ENCODE measurements at places on chromosomes 6 and 20.

GRCh38 chr20:41300886-41301285 is 16.6 kb downstream of the ZHX3 start:
- no peak for DNase-seq

DNA sequence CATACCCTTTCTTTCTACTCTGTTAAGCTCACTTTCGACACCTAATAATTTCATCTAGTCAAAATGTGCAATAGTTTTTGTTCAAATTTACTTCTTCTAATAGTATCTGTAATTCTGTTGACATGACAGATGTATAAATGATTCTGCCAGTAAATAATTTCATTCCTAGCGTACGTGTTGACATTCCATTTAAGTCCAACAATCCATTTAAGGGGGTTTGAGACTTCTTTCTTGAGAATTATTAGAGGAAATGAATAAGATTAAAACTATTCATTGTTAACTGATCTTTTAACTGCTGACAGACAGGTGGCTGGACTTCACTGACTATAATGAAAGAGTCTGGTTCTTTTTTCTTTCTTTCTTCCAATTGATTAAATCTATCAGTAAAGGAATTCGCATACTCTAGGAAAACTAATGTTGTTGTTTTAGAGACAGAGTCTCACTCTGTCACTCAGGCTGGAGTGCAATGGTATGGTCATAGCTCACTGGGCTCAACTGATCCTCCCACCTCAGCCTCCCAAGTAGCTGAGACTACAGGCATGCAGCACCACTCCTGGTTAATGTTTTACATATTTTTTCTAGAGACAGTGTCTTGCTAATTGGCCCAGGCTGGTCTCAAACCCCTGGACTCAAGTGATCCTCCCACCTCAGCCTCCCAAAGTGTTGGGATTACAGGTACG is 55.9 kb downstream of the MAP3K5 start:
- no peak for DNase-seq

- peak; percentile 46 for DNase-seq
These were observed 23.8 kb upstream of the SAMHD1 start for GRCh38 chr20:36975099-36975818.

DNA sequence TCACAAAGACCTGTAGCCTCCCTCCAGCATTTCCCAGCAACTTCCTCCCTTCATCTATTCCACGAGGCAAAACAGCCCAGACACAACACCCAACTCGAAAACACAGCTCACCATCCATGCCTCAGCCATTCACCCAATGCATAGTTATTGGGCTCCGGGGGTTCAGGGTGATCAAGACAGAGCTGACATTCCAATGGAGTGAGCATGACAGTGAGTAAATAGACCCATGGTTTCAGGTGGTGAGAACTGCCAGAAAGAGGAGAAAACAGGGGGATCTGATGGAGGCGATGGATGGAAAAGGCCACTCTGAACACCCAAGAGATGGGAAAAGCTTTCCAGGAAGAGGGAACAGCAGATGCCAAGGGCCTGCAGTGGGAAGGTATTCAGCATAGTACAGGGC is 5.9 kb downstream of the CASS4 start:
- no peak for DNase-seq

DNA sequence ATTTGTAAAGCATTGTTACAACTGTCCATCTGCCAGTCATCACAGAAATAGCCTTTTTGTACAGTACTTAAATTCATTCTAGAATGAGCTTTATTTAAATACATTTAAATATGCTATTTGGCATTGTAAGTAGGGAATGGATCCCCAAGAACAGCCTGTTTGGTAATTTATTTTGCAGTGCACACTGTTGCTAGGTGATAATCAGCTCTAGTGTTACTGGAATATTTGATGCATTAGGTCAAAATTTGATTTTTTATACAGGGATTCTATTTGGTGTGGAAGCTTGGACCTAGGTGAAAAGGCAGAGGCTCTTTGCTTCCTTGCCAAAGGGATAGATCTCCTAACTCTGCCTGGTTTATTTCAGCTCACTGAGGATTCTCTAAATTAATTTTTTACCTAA is 593.7 kb downstream of the EPM2A start:
- DNase-seq: no peak

DNA sequence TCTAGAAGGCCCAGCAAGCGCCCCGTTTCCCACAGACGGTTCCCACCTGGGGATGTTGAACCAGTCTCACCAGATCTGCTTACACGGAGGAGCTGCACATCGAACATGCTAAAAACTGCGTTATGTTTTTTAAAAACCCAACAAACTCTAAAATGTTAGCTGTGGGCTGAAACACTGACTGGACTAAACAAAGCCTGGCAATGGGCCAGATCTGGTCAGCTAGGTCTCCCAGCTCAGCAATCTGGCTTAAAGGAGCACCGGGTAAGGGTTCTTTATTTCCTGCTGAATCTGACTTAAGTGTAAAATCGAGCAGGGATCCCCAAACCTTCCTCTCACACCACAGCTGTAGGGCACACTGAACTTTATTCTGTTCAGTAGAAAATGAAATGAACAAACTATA is 156.9 kb downstream of the FOXC1 start:
- no peak for DNase-seq

GRCh38 chr6:34146801-34147592 is 1.1 kb upstream of the GRM4 start:
- no peak for DNase-seq

DNA sequence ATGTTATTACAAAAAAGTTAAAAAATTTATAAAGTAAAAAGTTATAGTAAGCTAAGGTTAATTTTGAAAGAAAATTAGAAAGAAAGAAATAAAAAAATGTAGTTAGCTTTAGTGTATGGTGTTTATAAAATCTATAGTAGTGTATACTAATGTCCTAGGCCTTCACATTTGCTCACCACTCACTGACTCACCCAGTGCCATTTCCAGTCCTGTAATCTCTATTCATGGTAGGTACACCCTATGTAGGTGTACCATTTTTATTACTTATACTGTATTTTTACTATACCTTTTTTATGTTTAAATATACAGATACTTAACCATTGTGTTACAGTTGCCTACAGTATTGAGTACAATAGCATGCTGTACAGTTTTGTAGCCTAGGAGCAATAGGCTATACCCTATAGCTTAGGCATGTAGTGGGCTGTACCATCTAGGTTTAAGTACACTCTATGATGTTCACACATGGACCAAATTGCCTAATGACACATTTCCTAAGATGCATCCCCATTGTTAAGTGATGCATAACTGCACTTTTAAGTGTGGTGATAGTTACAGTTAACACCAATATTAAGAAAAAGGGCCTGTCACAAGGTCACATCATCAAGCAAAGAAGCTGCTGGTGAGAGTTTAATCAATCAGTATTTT is 8.0 kb downstream of the CD2AP start:
- no peak for DNase-seq

- DNase-seq: no peak
These were observed 2.0 kb downstream of the SPAG4 start for GRCh38 chr20:35617397-35618262.

- DNase-seq: no peak
These were observed 128.8 kb upstream of the STMND1 start for GRCh38 chr6:16973051-16973450.

- DNase-seq: no peak
These were observed 26.2 kb downstream of the TULP4 start for GRCh38 chr6:158338311-158339112.

- no peak for DNase-seq
These were observed 51.4 kb upstream of the TNFAIP3 start for GRCh38 chr6:137815692-137816091.
